ENCODE measurements at places on chromosomes 1 and 21.

GRCh38 chr1:30707412-30708360 lies 15.7 kb downstream of the MATN1 start:
- peak; percentile 33 for DNase-seq

GRCh38 chr1:111471012-111471411 lies 2.8 kb upstream of the C1orf162 start:
- DNase-seq: peak; percentile 31

GRCh38 chr1:225883616-225884265 lies 1.6 kb upstream of the TMEM63A start:
- DNase-seq: no peak

DNA sequence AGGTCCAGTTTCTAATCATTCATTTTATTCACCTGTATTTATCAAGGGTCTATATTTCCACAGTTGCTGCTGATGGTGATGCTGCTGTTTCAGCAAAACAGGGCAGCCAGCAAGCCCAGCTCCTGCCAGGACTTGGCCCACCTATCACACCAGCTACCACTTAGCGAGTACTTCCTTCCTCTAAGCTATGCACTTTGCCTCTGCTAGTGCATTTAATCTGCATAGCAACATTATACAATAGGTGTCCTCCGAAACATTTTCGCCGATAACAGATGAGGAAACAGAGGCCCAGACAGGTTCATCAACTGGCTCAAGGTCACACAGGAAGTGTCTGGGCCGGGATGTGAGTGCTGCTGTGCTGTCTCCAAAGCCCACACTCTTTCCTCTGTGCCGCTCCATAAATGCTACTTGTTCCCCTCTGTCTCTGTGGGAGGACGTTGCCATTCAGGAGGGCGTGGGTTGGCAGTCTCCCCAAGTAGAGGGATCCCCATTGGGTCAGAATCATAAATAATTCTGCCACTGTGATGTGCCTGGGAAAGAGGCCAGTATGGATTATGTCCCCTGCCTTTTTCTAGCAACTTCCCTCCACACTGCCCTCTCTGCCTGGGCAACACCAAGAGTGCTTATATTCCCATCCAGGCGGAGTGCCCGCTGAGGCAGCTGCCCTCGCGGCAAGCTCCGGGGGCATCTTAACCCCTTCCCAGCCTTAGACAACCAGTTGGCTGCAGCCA lies 9.4 kb upstream of the PLEKHA6 start:
- DNase-seq: no peak

DNA sequence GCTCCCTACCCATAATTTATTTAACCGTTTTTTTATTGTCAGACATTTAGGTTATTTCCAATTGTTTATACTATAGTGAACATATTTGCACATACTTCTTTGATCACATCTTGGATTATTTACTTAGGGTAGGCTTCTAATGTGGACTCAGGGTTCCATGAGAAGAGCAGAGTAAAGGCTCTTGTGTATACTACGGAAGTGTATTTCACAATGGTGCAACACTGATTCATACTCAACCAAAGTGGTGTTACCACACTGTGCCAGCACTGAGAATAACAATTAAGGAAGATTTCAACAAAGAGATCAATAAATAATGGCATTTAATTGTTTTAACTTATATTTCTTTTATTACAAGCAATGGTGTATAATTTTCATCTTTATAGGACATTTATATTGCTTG lies 251.2 kb downstream of the ZNF326 start:
- DNase-seq: no peak

- no peak for DNase-seq
Observed at GRCh38 chr1:156796340-156797097, 20.1 kb downstream of the SH2D2A start.

DNA sequence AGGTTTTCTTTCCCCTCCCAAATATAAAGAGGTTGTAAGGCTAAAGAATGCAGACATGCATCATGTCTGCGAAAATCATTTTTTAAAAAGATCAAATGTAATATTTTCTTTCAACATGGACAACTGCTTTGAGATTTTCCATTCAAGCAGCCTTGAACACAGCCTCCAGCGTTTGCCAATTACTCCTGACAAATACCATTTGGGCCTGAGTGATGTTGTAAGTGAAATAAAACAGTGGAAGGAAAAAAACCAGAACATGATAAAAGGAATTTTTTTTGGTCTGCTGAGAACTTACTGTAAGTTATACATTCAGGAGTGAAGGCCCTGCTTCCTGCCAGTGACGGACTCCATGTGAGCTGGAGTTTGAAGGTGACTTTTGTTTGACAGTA lies 37.2 kb downstream of the SETD4 start:
- no peak for DNase-seq

DNA sequence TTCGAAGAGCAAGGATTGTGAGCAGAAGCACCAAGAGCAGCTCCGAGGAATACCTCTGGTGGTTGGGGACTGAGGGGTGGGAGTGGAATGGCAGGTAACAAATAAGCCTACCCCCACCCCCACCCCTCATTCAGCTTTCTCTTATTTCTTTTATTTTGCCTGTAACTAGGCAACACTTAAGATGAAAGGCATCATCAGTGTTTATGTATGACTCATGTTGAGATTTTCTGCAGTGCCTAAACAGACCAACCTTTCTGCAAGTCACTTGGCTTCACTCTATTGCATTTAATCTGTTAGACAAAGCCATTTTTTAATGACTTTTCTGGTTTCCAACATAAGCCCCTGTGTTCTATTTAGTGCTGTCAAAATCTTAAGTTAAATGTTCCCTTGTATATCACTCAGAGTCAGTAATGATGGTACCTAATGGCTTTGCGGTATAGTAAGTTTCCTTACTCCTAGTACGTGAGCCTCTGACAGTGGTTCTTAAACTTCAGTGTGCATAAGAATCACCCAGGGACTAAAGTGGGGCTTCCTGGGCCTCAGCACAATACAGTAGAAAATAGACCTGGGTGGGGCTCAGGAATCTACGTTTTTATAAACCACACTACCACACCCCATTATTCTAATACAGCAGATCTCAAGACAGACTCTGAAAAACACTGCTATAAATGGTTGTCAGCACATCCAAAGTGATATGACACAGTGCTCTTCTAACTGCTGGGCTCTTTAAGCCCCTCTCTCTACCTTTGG lies 19.9 kb downstream of the CASQ2 start:
- no peak for DNase-seq

GRCh38 chr1:186473047-186473446 lies 12.1 kb upstream of the PDC start:
- DNase-seq: no peak

- no peak for DNase-seq
Observed at GRCh38 chr1:191674626-191675179, 483.6 kb upstream of the RGS18 start.

DNA sequence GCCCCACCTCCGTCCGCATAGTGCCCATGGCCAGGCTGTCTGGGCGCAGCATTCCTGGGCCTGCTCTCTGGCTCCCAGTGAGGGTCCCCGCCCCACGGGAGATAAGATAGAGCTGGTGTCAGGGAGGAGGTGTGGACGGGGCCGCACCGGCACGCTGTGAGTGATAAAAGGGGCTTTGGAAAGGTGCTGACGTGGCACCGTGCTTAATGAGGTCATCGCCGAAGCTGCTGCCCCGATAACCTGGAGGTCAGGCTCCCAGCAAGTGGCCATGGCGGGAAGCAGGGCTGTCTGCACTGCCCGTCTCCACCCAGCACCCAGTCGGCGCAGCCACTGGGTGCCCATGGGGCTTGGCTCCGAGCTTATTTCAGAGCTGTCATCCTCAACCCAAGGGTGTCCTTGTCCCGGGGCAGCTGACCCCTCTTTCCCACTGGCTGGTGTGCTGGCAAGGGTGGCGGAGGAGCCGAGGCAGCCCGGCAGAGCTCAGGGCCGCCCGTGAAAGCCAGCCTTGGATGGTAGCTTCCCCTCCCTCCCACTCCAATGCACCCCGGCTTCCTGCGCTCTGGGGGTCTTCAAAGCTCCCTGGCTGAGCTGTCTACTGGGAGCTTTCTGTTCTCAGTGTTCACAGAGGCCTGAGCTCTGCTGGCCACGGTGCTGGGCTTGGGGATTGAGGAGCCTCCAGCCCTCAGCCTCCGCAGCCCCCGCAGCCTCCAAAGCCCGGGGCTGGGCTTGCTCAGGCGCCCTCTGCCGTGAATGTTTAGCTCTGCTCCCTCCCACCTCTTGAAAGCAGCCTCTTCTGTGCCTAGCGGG lies 105.1 kb upstream of the ARHGEF16 start:
- DNase-seq: no peak

DNA sequence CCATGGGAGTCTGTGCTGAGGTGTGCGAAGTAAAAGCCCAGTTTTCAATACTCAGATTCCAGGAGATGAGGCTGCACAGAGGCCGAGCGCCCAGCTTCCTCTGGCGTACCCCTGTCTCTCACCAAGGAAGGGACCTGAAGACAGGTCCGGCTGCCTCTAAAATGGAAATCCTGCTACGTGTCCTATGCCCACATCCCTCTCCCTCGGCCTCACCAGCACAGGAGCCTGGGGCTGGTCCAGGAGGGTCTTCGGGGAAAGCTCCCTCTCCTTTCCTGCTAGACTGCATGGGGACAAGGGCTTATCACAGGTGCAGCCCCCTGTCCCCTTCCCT lies 392 bp downstream of the MRPL55 start:
- no peak for DNase-seq

DNA sequence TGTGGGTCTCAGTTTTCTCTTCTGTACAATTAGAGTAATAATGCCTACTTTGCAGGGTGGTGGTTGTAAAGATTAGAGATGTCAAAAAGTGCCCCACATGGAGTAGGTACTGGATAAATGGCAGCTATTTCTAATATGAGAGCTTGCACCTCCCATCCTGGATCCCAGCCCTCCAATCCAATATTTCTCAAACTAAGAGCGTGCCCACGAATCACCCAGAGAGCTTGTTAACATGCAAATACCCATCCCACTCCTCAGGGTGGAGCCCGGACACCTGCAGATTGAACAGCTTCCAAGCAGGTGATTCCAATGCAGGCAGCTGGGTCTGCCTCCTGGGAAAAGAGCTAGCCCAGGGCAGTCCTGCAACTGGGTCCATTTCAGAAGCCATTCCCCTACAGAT lies 33.0 kb downstream of the LRRN2 start:
- DNase-seq: no peak

- no peak for DNase-seq
Observed at GRCh38 chr1:202873026-202873425, 15.9 kb downstream of the RABIF start.

- no peak for DNase-seq
Observed at GRCh38 chr1:235069577-235070563, 58.8 kb downstream of the TOMM20 start.

DNA sequence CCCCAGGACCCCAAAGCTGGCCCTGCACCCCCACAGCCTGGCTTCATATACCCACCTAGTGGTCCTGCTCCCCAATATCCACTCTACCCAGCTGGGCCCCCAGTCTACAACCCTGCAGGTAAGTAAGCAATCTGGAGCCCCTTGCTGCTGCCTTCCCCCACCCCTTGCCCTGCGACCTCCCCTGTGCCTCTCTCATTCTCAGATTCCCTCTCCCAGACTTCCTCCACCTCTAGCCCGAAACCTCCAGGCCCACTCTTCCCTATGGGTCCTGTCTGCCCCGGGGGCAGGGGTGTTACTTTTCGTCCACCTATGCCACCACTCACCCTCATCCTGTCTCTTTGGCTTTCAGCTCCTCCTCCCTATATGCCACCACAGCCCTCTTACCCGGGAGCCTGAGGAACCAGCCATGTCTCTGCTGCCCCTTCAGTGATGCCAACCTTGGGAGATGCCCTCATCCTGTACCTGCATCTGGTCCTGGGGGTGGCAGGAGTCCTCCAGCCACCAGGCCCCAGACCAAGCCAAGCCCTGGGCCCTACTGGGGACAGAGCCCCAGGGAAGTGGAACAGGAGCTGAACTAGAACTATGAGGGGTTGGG lies 2.9 kb downstream of the SHISA4 start:
- no peak for DNase-seq

GRCh38 chr1:217363319-217363718 lies 267.6 kb downstream of the GPATCH2 start:
- DNase-seq: no peak

DNA sequence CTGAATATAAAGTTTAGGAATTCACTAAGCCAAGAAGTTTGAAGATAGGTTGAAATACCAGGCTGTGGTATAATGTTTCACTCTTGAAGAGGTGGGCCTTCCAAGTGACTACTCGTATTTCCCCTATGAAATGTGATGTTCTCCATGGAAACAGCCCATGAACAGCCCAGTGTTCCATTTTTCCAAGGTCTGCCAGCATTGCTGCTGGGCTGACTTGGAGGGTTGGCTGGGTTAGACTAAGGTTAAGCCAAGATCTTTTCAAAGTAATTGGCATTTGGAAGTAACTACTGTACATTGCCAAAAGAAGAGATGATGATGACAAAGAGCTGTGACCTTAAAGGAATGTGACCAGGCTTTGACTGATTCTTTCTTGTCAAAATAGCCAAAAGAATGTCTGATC lies 73.8 kb downstream of the RPE65 start:
- DNase-seq: no peak

DNA sequence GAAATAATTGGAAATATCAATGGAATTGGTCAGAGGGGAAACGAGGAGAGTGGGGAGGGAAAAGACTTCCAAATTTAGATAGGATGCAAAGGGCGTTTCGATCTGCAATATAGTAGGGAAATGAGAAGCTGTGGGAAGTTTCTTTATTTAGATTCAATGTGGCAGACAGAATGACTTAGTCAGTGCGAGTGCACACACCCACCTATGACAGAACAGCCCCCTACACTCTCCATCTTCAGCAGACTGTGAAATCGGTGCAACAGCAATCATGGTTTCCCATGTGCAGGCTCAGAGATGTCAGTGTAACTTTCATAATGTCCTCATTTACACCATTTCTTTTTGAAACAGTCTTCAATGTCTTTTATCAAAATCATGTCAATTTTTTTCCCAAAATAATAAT lies 46.0 kb downstream of the DIP2A start:
- DNase-seq: no peak

DNA sequence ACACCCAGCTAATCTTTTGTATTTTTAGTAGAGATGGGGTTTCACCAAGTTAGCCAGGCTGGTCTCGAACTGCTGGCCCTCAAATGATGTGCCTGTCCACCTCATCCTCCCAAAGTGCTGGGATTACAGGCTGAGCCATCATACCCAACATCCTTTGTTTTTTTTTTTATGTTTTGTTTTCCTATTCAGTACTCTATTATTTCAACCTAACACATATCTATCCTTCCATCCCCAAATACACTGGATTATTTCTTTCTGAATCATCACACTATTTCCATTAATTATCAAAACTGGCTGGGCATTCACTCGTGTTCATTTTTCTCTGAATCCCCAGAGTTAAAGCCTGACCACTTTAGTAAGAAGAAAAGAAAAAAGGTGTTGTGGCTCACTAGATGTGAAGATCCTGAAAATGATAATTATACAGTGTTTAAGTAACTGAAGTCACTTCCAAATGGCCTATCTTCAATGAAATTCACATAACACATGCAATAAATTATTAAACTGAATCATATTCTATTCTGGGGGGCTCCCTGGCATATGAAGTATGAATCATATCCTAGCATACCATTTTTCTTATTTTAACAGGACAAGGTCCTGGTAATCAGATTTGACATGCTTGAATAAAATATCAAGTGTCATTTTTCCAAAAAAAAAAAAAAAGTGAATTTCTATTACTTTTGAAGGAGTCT lies 1754.2 kb downstream of the BRINP3 start:
- DNase-seq: no peak

DNA sequence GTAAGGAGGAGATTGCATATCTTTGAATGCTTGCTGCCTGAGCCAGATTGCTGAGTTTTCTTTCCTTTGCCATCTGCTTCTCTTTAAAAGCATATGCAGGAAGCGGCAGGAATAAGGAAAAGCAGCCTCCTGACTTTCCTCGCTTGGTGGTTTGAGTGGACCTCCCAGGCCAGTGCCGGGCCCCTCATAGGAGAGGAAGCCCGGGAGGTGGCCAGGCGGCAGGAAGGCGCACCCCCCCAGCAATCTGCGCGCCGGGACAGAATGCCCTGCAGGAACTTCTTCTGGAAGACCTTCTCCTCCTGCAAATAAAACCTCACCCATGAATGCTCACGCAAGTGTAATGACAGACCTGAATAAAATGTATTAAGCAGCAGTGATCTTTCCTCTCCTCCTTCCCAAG lies 1.5 kb downstream of the CORT start:
- DNase-seq: no peak

Data from stimulated activated CD4-positive, alpha-beta T cell treated with anti-CD3 and anti-CD28 coated beads, Interleukin-1b, Interleukin-23, amount 100 ng/mL, for 1 hour (primary cell).